ENCODE measurements at places on chromosomes 1 and 21. TPM values are rescaled to one million over a fixed set of nuclear protein-coding genes. Genes with fewer than 3 reads are reported as not detected.

Gene MAGI3
- total RNA-seq: 3.5 TPM

DNA sequence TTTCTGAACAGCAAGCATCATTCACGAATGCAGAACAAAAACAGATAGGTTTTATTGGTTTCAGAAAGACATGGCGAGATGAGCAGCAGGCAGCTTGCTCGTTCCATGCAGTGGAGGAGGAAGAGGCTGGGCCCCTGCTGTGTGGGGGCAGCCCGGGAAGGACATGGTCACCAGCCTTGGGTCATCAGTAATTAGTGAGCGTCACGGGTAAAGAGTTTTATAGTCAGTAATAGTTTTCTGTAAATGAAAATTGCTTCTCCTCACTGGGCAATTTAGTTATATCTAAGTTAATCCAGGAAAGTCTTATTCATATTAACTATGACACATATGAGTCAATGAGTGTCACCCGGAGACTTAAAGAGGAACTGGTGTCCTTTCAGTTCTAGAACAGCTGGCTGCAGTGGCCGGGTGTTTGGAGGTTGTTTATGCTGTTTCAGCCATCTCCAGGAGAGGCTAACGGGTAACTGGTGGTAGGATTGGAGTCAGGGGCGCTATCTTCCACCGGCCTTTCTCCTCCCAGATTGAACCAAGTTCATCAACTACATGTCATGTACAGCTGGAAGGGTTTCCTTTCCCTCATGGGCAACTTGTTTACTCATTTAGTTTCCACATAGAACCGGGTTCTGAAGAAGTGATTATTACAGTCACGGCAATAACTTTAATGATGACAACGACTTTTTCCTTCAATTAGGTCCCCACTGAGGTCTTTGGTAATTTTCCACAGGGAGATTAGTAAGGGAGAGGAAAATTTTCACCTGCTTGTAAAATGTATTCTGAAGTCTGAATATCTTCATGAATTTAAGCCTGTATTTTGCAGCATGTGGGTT is 34.6 kb upstream of the SLC45A1 start:
- peak; percentile 12 for DNase-seq

Gene DYNLT4
- total RNA-seq: not detected

- no peak for DNase-seq
Observed at GRCh38 chr1:204154568-204155255, 2.9 kb upstream of the ETNK2 start.

DNA sequence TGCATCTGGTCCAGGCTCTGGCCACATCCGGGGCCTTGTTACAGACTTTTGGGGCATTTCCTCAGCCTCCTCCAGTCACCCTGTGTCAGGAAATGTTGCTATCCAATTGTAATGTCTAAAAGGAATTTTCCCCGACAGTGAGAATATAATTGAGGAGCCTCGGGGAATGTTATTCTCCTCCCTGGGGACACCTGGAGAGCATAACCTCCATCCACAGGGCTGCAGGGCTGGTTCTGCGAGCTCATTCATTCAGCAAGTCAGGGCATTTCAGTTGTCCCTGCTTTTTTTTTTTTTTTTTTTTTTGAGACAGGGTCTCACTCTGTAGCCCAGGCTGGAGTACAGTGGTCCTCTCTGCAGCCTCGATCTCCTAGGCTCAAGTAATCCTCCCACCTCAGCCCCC is 72.6 kb downstream of the MDM4 start:
- DNase-seq: no peak

- DNase-seq: no peak
Observed at GRCh38 chr1:59908682-59909081, 17.9 kb downstream of the CYP2J2 start.

DNA sequence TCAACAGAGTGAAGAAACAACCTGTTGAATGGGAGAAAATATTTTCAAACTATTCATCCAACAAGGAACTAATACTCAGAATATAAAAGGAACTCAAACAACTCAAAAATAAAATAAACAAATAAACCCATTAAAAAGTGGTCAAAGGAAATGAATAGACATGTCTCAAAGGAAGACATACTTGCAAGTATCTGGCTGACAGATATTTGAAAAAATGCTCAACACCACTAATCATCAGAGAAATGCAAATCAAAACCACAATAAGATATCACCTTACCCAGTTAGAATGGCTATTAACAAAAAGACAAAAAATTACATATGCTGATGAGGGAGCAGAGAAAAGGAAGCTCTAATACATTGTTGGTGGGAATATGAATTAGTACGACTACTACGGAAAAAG is 38.2 kb downstream of the TNFSF4 start:
- no peak for DNase-seq

GRCh38 chr1:67717876-67718275 is 32.9 kb downstream of the GADD45A start:
- DNase-seq: peak; percentile 63

Gene COL24A1
- total RNA-seq: not detected

GRCh38 chr1:179516976-179517705 is 58.6 kb downstream of the NPHS2 start:
- no peak for DNase-seq

Gene AMY1B
- total RNA-seq: not detected

Gene KIF26B
- 1.1 TPM for total RNA-seq

- DNase-seq: no peak
Observed at GRCh38 chr1:247335882-247336281, 4.2 kb upstream of the ZNF496 start.

GRCh38 chr1:21913258-21913657 is 23.9 kb downstream of the HSPG2 start:
- no peak for DNase-seq

Gene SCNM1
- total RNA-seq: 52.3 TPM

Gene BCAN
- total RNA-seq: not detected

DNA sequence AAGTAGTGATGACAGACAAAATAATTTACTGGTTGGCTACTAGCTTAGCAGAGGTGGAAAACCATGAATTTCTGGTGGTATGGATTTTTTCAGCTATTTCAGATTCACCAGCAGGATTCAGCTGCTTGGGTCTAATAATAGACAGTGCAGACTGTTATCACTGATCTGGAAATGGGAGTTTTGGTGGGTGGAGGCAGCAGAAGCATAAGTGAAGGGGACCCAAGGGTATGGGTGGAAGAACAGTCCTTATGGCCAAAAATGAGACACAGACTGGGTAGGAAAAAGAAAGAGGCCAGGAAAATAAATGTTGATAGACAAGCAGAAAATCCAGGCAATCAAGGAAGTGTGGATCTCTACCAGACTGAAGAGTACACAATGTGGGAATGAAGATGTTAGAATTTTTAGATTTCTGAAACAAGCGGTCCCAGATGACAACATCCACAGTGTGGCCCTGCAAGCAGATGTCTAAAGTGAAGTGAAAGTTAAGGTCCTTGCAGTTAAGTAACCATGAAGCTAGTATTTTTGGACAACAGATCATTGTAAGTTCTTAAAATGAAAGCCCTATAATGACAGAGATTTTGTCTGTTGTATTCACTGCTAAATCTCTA is 24.7 kb downstream of the LYST start:
- no peak for DNase-seq

Gene NBPF4
- not detected for total RNA-seq

DNA sequence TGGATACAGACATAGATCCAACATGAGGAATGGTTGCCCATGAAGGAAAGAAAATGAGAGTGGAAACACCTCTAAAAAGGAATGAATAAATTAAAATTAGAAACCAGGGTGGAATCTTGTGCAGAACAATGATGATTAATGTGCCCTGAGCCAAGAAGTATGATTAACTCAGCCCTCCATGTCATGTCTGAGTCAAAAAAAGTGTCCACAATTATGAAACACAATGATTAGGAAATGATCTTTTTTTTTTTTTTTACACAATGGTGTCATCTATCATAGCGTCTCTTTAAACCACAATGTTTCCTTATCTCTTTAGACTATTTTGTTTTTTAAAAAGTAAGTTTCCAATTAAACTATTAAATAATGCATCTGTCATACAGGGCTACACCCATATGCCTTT is 78.9 kb upstream of the RAB4A start:
- no peak for DNase-seq

DNA sequence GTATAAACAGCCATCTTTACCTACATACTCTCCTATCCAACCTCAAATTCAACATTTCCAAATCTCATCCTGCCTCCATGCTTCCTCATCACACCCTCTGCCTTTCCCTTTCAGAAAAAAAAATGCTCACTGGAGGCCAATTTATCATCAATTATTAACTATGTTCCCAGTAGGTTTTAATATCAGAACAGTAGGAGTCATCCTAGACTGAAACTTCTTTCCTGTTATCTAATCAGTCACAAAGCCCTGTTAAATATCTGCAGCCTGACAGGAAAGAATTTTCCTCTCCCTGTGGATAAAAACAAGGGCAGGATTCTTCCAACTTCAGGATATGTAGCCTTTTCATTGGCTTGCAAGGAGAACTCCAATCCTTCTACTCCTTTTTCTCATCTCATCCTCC is 28.4 kb downstream of the EGLN1 start:
- DNase-seq: peak; percentile 73

Gene F13B
- not detected for total RNA-seq

DNA sequence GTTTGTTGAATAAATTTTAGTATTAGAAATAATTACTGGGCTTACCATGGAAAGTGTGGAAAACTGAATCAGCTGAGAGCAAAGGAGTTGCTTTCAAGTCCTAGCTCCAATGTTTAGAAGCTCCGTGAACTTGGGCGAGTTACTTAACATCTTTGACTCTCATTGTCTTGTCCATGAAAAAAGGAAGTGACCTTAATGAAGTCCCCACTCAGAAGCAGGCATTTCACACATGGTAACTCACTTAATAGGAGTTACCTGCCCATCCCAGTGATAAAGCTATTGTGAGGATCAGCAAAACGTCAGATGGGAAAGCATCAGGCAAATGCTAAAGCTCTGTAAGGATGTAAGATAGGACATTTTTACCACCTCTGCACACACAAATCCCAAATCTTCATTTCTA is 34.0 kb upstream of the GADD45A start:
- no peak for DNase-seq

Gene CDC20
- 220 TPM for total RNA-seq

Gene SPATA45
- not detected for total RNA-seq

Gene FCRL6
- total RNA-seq: not detected

DNA sequence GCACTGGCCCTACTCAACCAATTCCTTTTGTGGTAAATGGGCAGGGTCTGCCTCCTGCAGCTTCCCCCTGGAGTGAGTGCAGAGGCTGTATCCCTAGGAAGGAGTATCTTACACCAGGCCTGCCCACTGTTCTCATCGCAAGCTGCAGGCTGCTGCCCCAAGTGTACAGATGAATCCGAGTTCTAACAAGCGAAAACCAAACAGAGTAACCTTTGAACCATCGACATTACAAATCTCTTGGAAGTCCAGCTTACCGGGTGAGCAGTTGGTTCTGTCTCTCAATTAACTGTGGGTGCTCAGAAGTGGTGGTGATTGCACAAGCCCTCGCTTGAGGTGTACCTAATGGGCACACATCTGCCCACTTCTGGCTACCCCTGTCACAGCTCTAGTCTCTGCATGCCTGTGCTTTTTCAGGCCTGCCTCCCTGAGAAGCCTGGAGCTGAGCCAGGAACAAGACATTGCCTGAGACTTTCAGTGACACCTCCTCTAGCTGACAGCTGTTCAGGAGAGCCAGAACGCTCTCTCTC is 22.7 kb downstream of the INAVA start:
- no peak for DNase-seq

Gene VSIG8
- total RNA-seq: 0.57 TPM

- no peak for DNase-seq
Observed at GRCh38 chr1:88441022-88441421, 243.1 kb upstream of the PKN2 start.

DNA sequence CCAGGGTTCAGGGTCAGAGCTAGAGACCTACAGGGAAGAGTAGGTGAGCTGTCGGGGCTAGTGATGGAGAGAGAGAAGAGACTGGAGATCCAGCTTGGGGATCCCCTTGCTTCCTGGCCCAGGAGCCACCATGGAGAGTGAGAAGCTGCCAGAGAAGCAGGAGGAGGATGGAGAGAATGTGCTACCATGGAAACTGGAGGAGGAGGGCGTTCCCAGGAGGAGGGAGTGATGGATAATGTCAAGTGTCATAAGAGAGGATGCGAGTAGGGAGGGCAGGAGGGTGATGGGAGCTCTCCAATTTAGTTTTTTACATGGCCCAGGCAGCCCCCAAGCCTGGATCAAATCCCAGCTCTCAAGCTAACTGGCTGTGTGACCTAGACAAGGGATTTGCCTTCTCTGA is 46.5 kb upstream of the EPB41 start:
- no peak for DNase-seq

DNA sequence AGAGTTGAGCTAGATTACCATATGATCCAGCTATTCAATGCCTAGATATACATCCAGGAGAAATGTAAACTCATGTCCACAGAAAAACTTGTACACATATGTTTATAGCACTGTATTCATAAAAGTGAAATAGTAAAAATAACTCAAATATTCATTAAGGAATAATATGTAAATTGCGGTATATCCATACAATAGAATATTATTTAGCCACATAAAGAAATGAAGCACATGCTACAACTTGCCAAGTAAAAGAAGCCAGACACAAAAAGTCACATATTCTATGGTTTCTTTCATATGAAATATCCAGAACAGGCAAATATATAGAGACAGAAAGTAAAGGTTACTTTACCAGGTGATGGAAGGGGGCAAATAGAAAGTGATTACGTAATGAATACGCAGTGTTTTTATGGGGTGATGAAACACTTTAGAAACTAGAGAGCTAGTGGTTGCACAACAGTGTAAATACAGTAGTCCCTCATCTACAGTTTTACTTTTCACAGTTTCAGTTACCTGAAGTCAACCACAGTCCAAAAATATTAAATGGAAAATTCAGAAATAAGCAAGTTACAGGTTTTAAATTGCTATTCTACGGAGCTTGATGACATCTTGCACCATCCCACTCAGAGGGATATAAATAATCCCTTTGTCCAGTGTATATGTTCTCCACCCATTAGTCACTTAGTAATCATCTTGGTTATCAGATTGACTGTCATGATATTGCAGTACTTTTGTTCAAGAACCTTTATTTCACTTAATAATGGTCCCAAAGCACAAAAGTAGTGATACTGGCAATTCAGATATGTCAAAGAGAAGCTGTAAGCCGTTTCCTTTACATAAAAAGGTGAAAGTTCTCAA is 62.3 kb downstream of the ZNF644 start:
- no peak for DNase-seq

DNA sequence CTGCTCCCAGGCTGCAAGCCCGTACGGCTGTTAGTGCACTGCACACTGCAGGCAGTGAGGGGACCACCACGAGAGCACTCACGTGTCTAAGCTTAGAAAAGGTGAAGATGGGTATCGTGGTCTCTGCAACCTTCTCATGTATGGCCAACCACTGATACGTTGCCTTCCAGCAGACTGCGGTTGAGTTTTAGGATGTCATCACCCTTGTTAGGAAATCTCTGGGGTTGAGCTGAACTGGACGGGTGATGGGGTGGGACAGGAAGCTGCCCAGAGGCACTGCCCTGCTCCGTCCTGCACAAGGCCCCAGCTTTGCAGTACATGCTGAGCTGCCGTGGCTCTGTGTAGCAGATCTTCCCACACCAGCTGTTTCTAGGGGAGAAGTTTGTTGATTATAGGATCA is 43.3 kb downstream of the FAAP20 start:
- no peak for DNase-seq

- DNase-seq: no peak
Observed at GRCh38 chr1:64315402-64315801, 112.0 kb downstream of the UBE2U start.

GRCh38 chr1:159561497-159561896 is 25.7 kb upstream of the OR10J5 start:
- DNase-seq: no peak

All from Caki2 (cell line).